ENCODE measurements at places on chromosomes 7 and 10.
A peak's percentile ranks its signal among the peaks of the same experiment; 100 is the strongest.

DNA sequence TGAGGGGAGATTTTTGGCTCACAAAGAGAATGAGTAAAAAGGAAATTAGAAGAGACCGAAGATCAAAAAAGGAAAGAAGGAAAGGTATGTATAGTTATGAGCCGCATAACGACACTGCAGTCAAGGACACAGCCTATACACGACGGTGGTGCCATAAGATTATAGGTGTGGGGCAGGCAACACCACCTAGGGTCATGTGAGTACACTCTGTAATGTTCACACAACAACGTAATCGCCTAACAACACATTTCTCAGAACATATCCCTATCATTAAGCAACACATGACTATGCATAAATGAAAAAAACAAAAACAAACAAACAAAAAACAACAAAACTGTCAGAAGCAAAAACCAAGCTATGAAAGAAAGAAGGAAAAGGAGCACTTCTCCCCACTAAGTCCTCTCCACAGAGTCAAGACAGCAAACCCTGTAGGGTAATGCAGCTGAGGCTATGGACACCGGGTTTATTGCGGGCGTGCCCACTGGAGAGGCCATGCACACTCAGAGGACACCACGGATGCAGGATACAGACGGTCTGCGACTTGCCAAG lies 45.1 kb downstream of the PIP4K2A start:
- DNase-seq = no peak

DNA sequence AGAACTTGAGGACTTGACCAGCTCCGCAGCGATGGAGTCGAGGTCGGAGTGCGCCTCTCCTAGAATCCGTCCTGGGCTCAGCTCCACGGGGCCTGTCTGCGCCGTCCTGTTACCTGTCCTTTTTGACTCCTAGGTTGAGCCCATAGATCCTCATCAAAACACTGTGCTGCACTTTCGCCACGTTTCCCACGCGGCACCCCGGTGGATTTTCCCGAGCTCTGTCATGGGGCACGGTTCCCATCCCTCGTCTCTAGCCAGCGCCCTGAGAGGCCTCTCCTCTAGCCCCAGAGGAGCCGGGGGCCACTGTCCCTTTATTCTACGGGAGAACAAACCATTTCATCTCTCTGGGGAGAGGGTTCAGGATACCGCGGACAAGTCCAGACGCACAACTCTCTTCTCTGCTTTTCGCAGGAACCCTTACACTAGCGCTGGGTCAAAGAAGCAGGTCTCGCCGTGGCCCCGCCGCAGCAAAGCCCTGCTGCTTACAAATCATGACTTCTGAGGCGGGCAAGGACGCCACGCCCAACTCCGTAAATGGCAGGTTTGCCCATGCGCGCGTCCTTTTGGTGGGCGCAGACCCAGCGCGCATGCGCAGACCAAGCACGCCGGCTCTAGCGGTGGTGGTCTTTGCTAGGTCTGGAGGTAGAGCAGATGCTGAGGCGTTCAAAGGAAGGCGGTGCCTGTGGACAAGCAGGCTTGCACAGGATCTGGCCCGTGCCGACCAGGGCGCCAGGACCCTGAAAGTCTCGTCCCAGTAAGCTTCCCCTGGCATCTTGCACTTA lies 10.3 kb upstream of the ANKRD7 start:
- DNase-seq = peak; percentile 82

DNA sequence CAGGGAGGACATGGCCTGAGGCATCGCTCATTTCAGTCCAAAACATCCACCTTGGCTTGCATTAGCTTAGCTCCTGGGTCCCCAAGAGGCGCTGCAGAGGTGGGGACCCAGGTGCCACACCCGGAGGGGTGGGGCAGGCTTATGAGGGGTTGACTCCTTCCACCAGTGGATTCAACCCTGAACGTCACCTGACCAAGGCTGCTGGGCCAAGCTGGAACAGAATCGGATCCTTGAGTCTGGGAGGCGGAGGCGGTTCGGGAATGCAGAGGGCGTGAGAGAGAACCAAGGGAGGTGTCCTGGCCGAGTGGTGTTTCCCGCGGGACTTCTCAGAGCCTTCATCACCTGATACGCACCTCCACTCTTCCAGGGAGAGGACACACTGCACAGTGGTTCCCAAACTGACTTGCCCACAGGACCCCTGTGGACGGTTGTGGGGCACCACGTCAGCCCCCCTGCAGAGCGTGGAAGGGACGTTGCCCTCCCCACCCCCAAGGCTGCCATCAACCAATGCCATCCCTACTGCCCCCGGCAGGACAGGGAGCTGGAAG lies 4.5 kb upstream of the MICALL2 start:
- no peak for DNase-seq

DNA sequence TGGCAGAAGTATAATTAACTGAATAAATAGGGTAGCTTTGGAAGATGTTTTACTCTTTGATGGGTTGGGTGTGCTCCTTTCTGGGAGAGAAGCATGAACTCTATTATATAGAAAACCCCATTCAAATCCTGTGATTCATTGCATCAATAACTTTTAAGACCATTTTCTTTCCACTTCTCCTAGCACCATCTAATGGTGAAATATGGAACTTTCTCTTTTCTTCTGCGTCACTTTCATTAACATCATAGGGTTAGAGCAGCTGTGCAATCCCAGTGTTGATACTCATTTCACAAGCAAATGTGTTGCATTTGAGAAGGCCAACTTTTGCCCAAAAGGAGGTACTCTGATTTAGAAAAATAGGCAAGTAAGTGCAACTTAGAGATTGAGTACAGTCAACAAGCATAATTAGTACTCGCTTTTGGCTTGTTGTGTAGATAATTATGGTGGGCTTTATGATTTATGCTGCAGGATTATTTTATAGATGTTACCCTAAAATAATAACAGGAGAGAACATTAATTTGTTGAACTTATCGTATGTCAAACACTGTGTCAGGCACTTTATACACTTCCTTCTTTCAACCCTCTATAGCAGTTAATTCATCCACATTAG lies 92.9 kb downstream of the CPED1 start:
- peak; percentile 93 for DNase-seq

DNA sequence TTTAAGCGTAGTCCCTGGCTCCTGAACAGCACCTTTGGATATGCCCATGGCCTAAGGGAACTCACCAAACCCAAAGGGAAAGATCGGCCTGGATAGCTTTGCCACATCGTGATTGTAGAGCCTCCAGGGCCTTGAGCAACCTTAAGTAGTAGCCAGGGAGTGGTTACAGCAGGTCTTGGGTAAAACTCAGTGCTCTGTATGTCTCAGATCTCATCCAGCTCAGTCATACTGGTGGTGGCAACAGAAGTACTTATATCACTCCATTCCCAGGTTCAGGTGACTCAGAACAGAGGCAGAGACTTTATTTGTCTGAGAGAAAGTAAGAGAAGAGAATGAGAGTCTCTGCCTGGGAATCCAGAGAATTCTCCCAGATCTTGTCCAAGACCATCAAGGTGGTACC lies 39.1 kb upstream of the AASS start:
- DNase-seq = no peak

DNA sequence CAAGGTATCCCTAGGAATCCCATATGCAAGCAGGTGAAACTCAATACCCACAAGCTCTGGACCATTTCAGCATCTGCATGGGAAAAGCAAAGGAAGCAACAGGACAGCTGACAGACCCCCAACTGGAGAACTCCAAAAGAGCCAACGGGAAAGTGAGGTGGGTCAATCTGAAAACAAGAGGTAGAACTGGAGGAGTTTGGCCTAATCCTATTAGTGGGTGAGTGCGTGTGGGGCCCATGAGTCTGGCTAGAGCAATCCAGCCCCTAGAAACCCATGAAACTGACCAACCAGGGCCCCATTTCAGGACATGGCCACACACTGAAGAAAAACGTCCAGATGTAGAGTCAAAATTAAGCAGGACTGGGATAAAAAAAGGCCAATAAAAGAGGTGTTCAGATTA lies 26.6 kb upstream of the WNT8B start:
- DNase-seq = no peak

- no peak for DNase-seq
Observed at GRCh38 chr10:16679511-16679910, 137.7 kb downstream of the RSU1 start.

GRCh38 chr10:70441161-70441894 lies at the start of gene NODAL:
NODAL (minus strand) TSS chr10:70441681; CDS start chr10:70441667, 14 bp downstream.
- peak; percentile 14 for DNase-seq

DNA sequence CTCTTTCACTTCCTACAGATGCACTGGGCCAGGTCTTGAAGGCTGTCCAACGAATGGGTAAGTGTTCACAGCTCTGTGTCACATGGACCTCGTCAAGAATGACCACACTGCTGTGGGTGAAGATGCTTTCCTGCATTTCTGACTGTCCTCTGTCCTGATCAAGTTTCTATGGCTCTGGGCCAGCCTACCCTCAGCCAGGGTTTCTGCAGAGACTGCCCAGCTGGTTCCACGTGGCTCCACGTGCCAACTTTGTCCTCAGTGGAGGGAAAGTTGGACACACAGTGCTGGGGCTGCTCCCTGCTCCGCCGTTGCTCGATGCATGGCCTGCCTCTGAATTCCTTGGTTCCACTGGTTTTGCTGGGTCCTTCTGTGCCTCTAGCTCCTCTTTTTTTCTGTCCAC lies 152.3 kb downstream of the EGFR start:
- DNase-seq = no peak

- DNase-seq = peak; percentile 27
Observed at GRCh38 chr10:68155615-68156210, 46.4 kb downstream of the MYPN start.

GRCh38 chr10:103367379-103367781 lies 396 bp upstream of the TAF5 start:
- DNase-seq = peak; percentile 8

DNA sequence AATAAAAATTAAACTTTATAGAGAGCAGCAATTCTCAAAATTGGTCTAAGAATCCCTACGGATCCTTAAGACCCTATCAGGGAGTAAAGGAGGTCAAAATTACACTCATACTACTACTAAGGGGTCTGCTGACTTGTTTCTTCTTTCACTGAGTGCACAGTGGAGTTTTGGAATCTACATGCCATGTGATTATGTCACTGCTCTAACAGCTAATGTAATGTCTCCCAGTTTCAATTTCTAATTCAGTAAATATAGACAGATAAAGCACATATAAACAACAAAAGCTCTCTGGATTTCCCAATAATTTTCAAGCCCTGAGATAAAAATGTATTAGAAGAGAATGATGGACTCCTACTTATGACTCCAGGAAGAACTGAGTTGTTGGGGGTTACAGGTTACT lies 74.6 kb downstream of the WAPL start:
- DNase-seq = peak; percentile 46
